ENCODE measurements at places on chromosomes 16 and 17.

- no peak for DNase-seq
Observed at GRCh38 chr16:74568961-74569631, 37.8 kb downstream of the GLG1 start.

- no peak for DNase-seq
Observed at GRCh38 chr17:82793974-82794630, 42.2 kb downstream of the TBCD start.

GRCh38 chr17:48589060-48589830, 796 bp downstream of the HOXB3 start:
- no peak for DNase-seq

- DNase-seq: no peak
Observed at GRCh38 chr16:61923629-61924028, 112.6 kb downstream of the CDH8 start.

DNA sequence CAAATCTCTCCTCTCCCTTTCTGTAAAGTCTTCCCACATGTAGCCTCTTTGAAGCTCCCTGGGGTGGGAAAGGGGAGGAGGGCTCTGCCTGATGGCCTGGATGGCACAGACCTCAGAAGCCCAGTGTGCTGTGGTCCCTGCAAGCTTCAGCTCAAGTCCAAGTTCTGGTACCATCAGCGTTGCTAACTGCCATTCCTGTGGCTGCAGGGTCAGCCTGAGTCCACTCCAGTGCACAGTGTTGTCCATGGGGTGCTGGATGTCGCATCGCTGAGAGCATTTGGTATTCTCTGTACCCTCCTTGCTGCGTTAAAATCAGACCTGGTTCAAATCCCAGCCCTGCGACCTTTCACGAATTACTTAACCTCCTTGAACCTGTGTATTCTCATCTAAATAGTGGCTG, 105.1 kb downstream of the RAB11FIP4 start:
- DNase-seq: no peak

DNA sequence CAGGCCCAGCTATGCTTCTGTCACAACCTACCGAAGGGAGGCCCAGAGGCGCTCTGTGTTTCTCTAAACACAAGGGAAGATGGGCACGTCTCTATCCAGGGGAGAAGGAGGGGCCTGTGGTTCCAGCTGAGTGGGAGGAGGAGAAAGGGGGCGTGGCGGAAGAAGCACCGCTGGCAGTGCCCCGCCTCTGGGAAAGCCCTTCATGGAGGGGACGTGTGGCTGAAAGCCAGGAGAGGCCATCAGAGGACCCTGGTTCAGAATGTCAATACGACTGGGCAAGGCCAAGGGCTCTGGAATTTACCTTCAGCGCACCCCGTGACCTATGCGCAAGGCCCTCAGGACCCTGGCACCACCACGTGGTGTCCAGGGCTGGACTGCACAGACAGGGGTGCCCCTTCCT, 12.3 kb upstream of the SLC38A8 start:
- no peak for DNase-seq

DNA sequence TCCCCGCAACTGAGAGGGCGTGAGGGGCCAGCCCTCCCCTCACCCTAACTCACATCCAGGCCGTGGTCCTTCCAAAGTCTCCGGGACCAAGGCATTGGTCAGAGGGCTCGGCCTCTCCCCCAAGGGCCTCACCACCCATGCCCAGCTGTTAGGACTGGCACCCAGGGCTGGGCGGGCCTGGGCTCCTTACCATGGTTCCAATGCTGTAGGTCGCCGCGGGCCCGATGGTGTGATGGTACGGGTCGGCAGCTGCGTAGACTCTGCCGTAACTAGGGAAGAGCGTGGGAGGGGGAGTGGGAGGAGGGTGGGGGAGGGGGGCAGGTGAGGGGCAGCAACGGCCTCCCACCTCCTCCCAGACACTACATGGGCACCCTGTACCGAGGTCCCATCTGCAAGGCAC, 19.6 kb downstream of the ENGASE start:
- no peak for DNase-seq

- DNase-seq: no peak
Observed at GRCh38 chr16:60031740-60032139, 1297.6 kb upstream of the GOT2 start.

All from NCI-H774 (cell line).